ENCODE measurements at places on chromosomes 5 and 9.

GRCh38 chr5:30413540-30413939 lies 779.9 kb upstream of the CDH6 start:
- DNase-seq, result no peak

DNA sequence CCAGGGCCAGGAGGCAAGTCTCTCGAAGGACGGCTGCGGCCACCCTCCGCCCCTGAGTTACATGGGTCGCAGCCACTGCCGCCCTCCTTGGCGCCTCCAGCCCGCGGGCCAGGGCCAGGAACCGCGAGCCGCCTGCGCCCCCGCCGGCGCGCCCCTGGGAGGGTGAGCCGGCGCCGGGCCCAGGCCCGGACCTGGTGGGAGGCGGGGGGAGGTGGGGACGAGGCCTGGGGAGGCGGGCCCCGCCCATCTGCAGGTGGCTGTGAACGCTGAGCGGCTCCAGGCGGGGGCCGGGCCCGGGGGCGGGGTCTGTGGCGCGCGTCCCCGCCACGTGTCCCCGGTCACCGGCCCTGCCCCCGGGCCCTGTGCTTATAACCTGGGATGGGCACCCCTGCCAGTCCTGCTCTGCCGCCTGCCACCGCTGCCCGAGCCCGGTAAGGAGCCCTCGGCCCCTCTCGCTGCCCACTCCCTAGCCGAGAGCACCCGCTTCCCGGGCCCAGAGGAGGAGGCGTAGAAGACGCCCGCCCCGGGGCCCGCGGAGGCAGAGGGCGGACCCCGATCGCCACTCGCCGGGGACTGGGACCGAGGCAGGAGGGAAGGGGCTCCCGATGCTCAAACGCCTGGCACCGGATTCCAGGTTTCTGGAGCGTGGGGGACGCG lies at the start of gene ASS1:
TSS of gene ASS1 (plus strand) at position 397 of the 657 bp plus-strand sequence. CDS start 7,268 bp downstream, outside the sequence.
- peak; percentile 66 for DNase-seq

DNA sequence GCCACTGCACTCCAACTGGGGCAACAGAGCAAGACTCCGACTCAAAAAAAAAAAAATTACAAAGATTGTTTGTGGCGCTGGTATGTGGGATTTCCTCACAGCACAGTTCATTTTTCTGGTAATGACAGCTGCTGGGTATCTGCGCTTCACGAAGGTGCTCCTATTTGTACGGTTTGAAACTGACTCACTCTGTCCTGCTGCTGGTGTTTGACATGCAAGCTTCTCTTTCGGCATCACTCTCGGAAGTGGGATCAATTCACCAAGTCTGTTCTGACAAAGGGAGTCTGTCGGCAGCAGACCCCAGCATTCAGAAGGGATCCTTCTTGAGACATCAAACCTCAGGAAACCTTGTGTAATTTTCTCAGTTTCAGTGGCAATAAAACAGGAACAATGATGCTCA lies 26.3 kb downstream of the MAML1 start:
- DNase-seq, result no peak

DNA sequence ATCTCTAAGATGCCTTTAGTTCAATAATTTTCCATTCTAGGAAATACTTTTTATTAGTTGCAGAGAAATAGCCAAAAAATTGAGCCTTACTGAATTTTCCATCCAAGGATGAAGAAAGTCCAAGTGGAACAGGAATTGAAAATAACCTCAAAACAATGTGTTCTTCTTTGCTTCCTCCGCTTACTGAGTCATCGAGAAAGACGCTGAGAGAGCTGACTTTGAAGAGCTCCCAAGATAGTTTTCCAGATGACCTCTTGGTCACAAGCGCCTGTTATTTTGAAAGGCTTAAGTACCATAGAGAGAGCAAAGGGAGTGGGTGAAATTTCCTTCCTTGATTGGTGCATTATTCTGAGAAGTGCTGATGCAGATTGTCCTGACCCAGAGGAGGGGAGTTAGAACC lies 253.5 kb upstream of the ATP10B start:
- DNase-seq, result no peak

DNA sequence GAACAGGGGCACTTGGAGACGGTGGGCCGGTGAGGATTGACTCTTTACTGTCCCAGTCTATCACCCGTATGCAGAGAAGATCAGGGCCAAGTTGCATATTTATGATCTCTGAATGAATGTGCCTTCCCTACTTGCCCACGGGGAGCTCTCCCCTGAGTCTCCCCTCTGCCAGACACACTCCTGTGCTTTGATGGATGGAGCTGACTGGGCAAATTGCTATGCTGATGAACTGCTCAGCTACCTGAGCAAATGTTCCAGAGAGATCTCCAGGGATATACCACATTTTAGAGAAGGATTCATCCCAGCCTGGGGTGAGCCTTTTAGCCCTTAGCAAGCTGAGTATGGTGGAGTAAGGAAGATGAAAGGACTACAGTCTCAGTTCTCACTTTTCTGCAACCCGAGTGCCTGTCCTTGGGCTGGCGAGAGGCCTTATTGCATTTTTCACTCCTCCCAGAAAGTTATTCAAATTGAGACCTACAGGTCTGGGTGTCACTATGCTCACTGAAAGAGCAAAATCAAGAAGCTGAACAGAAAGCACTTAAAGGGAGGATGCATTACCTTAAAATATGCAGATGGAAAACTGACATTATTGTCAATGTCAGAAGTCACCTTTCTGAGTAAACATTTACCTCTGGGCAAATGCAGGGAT lies 526.7 kb upstream of the WWC1 start:
- no peak for DNase-seq

GRCh38 chr5:112174959-112175594 lies 244.0 kb downstream of the EPB41L4A start:
- peak; percentile 63 for DNase-seq

- no peak for DNase-seq
These were observed 255.7 kb downstream of the ENC1 start for GRCh38 chr5:74384851-74385250.

DNA sequence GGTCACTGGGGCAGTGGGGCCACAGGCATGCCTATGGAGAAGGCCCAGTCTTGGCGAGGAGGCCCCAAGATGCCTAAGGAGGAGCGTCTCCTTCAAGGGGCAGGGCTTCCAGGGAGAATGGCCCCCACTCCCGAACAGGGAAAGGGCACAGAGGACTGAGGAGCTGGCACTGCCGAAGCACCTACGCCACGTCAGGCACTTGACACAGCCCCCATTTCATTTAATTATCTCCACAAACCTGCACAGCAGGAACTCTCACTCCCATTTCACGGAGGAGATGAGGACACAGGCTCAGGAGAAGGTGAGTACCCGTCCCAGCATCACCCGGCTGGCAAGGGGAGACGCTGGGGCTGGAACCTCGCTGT lies 26.0 kb downstream of the EGR1 start:
- no peak for DNase-seq

DNA sequence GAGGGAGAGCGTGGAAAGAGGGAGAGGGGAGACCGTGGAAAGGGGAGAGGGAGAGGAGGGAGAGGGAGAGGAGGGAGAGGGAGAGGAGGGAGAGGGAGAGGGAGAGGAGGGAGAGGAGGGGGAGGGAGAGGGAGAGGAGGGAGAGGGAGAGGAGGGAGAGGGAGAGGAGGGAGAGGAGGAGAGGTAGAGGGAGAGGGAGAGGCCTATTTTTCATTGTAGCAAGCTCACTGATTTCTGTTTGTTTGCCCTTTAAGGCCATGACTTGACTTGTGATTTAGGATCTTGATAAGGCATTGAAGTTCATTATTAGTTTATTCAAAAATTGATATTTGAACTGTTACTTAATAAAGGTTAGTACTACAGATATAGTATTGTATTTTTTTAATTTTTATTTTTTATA lies 52.4 kb downstream of the DMXL1 start:
- DNase-seq, result no peak

DNA sequence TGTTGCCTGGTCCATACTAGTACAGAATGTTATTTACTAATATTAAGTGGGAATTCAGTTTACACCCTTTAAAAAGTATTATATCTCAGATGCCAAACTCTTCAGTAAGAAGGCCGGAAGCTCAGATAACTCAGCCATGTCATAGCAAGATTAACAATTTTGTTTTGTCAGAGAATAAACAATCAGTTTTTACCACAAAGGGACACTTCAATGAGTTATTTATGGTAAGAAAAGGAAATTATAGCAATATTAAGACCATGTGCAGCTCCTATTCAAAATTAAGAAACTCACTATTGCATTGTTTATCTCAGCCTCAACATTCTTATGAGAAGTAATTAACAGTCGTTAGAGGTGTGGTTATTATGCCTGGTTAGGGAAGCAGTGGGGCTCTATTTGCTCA lies 13.1 kb upstream of the ARL15 start:
- DNase-seq, result no peak

DNA sequence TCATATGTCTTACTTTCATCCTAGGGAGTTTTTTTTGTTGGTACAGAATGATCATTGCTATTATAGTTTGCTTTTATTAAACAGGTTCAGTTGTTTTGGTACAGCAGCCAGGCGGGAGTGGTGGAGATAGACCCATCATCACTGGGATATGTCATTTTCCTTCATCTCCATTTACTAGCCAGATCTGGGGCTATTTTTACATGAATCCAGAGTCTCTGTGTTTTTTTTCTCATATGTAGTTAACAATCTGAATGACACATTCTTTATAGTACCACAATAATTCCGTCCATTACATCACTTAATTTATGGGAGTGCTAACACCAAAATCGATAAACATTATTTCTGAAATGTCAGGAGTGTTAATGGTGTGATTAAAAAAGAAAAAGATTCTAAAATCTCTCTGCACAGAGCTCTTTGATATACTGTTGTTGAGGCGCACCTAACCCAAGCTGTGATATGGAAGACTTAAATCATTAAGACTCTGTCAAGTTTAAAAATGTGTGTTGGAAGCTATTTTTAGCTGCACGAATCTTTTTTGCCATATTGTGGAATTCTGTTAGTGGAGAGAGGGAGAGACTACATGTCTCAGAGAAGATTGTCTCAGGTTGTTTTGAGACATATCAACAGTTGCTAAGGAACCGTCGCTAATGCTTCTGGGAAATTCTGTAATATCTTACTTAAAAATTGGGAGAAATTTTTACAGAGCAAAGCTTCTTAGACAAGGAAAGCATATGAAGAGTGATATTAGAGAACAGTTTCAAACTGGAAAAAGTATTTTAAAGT lies 59.6 kb downstream of the RPS23 start:
- DNase-seq, result no peak

GRCh38 chr9:130041648-130042405 lies 1.2 kb downstream of the FNBP1 start:
- no peak for DNase-seq

DNA sequence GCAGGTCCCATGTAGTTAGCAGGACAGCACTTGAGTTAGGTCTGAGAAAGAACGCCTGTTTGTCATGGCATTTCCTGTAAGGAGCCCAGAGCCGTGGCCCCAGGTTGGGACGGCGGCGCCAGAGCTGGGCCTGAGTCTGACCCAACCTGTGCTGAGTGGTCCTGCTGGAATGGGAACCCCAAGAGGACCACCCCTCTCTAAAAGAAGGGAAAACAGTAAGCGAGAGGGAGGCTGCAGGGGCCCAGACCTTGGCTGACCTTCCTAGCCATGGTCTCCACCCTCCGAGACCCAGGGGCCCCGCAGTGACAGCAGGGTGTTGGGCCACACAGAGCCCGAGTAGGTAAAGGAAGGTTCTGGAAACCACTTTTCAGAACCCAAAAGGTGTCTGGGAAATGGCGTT lies 1.8 kb upstream of the LRRC14B start:
- no peak for DNase-seq

DNA sequence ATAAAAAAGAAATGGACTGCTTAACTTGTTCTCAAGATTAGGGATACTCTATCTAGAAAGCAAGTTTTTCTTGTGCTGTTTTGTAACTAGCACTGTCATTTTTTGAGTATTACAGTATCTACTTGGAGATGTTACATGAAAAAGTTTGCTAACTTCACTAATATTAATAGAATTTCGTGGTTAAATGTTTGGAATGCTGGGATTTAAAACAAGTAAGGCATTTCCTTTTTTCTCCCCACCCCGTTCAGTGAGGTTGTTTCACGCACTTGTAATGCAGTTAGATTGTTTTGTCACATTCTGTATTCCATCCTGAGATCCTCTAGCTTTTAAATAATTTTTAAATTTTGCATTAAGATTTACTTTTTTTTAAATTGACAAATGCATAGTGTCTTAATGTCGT lies 20.0 kb upstream of the TEK start:
- no peak for DNase-seq

DNA sequence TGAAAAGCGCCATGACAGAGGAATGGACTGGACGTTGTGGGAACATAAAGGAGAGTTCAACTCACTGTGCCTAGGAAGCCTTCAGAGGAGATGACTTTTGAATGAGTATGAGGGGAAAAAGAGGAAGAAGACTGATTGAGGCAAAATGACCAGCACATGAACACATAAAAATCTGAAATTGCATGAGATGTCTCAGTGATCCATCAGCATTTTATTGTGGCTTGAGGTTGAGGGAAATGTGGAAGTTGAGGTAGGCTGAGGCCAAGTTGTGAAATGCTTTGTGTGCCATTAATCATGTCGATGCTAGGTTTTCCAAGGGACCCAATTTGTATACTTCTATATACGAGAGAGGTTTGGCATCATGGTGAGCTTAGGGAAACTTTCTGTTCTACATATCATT lies 140.9 kb upstream of the TLX3 start:
- DNase-seq, result no peak

DNA sequence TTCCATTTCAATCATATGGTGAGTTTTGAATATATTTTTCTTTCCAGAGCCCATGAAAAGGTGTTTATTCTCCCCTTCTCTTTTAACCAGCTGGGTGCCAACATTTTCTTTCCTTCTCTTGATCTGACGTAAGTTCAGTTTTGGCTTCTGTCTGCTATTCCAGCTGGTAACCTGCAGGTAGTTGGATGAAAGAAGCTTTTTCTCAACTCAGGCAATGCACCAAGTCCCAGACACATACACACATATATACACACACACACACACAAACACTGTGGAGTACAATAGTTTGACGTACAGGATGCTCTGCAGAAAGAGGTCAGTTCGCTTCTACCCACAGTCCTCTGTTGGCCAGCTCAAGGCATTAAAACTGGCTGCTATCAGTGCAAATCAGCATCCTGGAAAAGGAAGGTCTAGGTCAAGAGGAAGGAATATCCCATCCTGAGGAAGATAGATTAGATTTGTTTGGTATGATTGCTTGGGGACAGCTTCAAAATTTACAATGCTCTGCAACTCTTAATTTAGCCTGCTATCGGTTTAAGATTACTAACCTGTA lies 214.3 kb upstream of the SEMA6A start:
- DNase-seq, result no peak

GRCh38 chr5:33793276-33793675 lies 98.5 kb downstream of the ADAMTS12 start:
- no peak for DNase-seq

DNA sequence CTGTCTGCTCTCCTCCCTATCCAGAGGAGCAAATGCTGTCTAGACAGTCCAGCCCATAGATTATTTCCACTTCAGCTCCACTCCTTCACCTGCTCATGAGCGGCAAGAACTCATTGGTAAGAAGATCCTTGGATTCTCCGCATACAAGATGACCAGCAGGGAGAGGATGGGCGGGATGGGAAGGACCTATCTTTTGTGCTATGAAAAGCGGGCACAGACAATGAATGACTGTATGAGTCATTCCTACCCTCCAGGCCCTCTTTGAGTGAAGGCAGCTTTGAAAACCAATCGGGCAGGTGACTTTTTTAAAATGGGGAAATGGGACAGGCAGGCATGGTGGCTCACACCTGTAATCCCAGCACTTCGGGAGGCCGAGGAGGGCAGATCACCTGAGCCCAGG lies 49.4 kb downstream of the SMIM23 start:
- DNase-seq, result no peak

- no peak for DNase-seq
These were observed 96.7 kb upstream of the GRHPR start for GRCh38 chr9:37325778-37326177.

Data from activated CD8-positive, alpha-beta T cell treated with anti-CD3 and anti-CD28 coated beads for 36 hours (primary cell).